ENCODE measurements at places on chromosomes 2 and 18.

GRCh38 chr2:48080534-48081316 lies 174.4 kb upstream of the FBXO11 start:
- DNase-seq: no peak

DNA sequence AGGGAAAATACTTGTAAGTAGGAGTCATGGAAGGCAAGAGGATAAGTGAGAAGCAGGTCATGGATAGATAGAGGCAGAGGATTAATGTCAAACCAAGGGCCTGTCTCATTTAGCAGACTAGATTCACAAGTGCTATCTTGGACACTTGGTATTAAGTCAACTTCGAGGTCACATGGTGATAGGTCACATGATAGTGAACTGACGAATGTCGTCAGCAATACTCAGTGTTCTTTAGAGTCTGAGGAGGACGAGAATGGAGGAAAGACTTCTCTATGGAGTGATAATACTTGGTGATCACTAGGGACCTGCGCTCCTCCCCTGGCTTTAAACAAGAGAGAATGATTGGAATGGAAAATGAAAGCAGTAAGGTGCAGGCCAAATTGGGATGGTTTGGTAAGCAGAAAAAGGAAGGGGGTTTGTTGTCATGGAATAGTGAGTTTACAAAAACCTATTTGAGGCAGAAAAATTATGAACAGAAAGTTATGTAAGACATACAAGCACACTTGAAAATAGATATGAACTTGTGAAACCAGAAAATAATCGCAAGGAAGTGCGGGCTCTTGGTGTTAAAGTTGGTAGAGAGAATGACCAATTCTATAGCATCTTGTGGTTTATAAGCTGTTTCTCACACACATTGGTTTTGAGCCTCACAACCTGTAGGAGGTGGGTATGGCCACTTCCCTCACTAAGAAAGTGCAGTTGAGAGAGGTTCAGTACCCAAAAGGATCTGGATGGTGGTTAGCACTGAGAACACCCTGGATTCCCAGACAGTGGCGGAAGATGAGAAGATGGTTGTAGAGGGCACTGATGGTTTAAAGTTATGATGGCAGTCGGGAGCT lies 141.5 kb downstream of the WDSUB1 start:
- no peak for DNase-seq

DNA sequence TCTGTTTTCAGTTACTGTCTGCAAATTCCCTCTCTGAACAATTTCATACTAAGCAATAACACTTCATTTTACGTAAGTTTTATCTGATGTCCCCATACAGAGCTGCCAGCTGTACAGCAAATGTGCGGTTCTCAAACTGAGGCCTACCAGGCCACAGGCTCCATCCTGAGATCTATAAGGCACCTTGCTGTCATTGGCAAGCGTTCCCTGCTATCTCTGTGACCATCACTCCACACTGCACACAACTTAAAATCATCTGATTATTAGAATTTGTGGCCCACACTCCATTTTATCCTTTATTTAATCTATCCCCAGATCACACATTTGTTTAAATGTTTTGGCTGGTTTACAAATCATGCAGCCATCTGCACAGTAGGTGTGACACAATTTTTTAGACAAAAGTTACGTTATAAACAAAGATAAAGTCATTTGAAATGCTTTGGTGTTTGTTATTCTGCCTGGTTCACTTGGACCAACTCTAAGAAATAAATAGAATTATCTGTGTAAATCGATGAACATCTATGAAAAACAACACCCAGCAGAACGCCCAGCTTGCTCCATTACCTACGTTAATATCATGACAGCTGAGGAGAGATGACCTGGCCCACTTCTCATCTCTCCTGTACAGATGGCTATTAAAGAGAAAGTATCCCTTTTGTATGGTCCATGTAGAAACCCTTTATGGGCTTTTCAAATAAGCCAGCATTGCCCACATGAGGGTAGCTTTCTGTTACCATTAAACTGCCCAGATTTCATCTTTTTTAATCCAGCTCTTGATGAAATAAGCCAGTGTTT lies 162.4 kb downstream of the ZNF521 start:
- DNase-seq: no peak

GRCh38 chr18:60732143-60732542 lies 359.6 kb upstream of the MC4R start:
- no peak for DNase-seq

- no peak for DNase-seq
These were observed 50.7 kb downstream of the TRAPPC12 start for GRCh38 chr2:3430172-3430571.

- no peak for DNase-seq
These were observed 413.2 kb upstream of the SLC14A2 start for GRCh38 chr18:45202061-45202460.
